Stimulated activated naive CD4-positive, alpha-beta T cell treated with Interleukin-2 at 50 U/mL for 16 hours (primary cell): ENCODE measurements at places on chromosomes 12 and 14.

GRCh38 chr12:75917715-75918114, 113.9 kb downstream of the PHLDA1 start:
- no peak for DNase-seq

- DNase-seq, result no peak
Measured at GRCh38 chr12:66280561-66280960, 21.7 kb upstream of the HELB start.

- DNase-seq, result no peak
Measured at GRCh38 chr12:12524128-12524527, 38.5 kb downstream of the DUSP16 start.

DNA sequence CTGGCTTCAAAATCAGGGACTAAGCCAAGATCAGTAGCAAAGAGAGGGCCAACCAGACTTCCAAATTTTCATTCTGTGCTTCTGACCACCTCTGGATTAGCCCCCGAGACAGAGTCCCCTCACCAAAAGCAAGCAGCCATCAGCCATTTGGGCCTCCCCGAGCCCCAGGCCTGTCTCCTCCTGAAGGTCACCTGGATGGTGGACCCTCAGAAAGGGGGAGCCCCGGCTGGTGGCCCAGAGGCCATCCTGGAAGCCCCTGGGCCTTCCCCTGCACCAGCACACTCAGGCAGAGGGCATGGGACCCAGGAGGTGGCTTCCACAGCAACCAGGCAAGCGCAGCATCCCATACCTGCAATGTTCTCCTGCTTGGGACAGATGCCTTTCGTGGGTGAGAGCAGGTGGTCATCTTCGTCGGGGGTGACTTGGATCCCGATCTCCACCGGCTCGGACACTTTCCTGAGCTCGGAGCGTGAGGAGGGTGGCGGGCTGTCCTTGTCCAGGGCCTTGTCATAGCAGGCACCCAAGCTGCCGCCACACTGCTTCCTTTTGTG, 14.8 kb downstream of the BCL11B start:
- no peak for DNase-seq

GRCh38 chr12:120049426-120049825, 60.4 kb downstream of the BICDL1 start:
- no peak for DNase-seq

- no peak for DNase-seq
Measured at GRCh38 chr14:61254808-61255526, 26.2 kb downstream of the TMEM30B start.

DNA sequence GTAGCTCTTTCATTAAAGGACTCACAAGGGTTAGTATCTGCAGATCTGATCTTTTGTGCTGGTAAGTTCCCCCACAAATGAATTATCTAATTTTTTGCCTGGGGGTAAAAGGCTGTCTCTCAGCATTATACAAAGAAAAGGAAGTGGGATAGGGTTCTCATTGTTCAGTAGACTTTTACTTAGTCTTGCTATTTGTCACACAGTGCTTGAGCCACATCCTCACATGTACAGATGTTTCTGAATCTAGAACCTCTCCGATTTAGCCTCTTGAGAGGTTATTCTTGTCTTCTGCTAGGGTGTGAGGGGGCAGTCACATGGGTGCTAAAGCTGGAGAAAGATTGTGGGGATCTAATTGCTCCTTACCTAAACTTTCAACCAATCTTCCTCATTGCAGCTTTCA, 93.0 kb downstream of the SLC41A2 start:
- no peak for DNase-seq

GRCh38 chr12:64656429-64656828, 46.1 kb downstream of the RASSF3 start:
- DNase-seq, result no peak

GRCh38 chr14:26709019-26709418, 111.2 kb upstream of the NOVA1 start:
- no peak for DNase-seq

GRCh38 chr12:42793166-42793565, 203.6 kb upstream of the PRICKLE1 start:
- no peak for DNase-seq

DNA sequence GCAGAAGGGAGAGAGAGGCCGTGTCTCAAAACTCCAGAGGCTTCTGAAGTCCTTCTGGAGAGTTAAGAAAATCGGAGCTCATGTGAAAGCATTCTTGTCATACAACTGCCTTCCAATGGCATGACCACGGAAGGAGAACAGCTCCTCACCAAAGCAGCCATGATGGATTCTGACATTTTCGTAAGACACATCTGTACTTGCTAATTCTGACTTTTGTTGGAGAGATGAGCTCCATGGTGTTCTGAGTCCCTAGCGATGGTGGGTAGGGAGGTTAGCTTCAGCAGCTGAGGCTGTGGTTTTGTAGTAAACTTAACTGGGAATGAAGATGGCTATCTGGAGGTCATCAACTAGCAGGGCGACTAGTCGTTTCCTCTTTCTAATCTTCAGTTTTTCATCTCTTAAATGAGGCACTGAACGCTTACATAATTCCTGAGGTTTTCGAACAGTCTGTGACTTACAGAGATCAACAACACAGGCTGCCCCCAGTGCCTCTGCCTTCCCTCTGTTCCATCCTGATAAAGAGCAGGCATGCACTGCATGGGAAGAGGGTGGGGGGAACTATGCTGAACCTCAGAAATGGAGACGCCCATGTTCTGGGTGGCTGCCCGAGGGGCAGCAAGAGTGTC, 28.6 kb upstream of the DICER1 start:
- DNase-seq, result no peak

DNA sequence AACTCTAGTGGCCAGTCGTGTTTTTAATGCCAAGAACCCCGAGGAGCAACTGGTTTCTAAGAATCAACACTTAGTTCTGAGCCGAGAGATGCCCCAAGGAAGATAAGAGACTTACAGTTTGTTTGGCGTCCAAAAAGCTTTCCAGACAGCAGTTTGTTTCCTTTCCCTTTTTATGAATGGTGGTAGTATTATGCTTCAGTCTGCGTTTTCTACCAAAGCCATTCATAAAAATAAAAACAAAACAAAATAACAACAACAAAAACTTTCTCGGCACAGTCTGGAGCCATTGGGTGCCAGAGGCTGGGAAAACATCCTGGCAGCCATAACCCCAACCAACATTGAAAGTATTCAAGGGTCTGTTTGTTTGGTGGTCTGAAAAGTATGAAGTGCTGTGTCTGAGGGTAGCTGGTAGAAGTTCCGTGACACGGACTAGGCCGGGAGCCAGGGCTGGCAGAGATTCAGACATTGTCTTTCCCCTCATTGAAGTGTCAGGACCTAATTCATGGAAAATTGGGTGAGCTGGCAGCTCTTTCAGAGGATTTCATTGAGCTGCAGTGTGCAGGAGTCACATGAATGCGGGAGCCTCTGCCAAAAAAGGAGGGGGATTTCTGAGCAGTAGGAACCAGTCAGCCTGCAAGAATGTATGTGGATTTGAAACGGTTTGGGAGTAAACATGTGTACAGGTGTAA, 124.2 kb downstream of the HMGA2 start:
- no peak for DNase-seq

- no peak for DNase-seq
Measured at GRCh38 chr14:75609606-75610475, 31.4 kb downstream of the FLVCR2 start.

GRCh38 chr14:63435204-63435603, 108.0 kb downstream of the PPP2R5E start:
- DNase-seq, result no peak

DNA sequence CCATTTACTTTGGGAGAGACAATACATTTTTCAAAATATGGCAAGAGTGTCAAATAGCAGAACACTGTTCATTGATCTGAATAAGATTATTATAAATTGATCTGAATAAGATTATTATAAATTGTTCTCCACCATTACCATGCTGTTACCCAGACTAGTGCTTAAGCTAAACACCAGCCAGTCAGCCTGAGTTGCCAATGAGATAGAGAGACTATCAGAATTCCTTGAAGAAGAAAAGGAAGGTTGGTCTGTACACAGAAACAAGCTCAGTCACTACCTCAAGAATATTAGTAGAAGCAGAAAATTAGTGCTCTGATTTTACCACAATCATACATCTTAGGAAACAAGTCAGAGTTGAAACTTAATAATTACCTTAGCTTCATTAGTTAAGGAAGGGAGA, 469.8 kb downstream of the FOXG1 start:
- DNase-seq, result no peak

GRCh38 chr12:117452112-117452511, 90.7 kb upstream of the NOS1 start:
- no peak for DNase-seq

- DNase-seq, result no peak
Measured at GRCh38 chr12:53950437-53950773, 4.3 kb upstream of the HOXC12 start.

DNA sequence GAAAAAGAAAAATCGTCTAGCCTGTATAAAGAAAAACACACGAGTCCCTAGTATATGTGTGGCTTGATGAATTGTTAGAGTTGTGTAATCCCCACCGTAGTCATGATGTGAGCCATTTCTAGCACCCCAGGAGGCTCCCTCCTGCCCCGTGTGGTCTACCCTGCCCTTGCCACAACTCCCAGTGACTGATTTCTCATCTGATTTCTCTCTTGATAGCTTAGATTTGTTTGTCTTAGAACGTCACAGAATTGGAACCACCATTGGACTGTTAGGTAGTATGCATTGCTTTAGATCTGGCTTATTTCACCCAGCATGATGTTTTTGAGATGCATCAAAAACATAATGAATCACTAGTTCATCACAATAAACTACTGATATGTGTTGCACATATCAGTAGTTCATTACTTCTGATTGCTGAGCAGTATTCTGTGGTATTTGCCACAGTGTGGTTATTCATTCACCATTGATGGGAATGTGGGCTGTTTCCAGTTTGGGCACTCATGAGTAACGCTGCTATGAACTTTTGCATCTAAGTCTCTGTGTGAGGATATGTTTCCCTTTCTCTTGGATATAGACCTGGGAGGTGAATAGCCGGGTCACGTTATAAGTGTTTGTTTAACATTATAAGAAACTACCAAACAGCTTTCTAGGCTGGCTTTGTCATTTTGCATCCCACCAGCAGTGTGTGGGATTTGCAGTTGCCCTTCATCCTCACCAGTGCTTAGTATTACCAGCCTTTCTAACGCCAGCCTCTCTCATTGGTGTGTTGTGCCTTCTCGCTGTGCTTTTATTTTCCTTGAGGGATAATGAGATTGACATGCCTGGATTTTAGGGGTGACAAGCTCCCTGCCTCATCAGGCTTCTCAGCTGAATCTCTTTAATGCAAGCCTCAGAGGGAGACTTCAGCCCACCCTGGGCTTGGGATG, 31.9 kb upstream of the NCOR2 start:
- peak; percentile 6 for DNase-seq

- DNase-seq, result no peak
Measured at GRCh38 chr12:100539202-100539601, 34.3 kb upstream of the GAS2L3 start.

DNA sequence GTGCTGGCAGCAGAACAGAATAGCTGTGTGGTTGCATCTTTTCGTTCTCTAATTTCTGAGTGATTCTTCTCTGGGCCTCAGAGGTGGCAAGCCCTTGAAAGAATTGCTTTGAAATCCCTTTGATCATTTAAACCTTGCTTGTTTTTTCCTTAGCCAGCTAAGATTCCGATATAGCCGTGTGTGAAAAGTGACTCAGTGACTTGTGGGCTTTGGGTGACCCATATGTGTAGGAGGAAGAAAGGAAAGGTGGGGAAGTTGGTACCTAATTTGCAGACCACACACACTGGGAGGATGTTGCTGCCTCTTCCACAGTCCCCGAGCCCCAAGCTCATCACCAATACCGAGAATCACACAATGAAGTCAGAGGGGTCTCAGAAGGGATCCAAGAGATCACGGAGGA, 18.8 kb downstream of the SLC24A4 start:
- DNase-seq, result peak; percentile 48

- DNase-seq, result no peak
Measured at GRCh38 chr12:57741413-57741789, 2.9 kb upstream of the AGAP2 start.

- DNase-seq, result no peak
Measured at GRCh38 chr12:79127271-79127751, 262.7 kb downstream of the SYT1 start.

GRCh38 chr12:11014234-11014633, 8.2 kb downstream of the TAS2R19 start:
- no peak for DNase-seq

- DNase-seq, result no peak
Measured at GRCh38 chr12:42862055-42862454, 272.5 kb upstream of the PRICKLE1 start.

DNA sequence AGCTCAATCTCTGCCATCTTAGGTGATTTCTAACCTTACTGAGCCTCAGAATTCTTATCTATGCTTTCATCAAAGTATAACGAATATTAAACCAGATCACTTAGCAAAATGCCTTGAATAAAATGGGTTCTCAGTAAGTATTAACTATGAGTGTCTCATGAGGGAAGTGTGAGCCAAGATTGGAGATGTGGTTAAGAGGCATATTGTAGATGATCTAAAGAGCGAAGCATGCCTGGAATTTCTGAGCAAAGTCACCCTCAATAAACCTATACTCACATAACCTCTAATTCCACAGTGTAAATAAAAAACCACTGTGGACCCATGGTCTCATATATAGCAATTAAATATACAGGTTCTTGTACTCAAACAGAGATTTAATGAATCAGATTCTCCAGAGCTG, 193.1 kb upstream of the FSCB start:
- DNase-seq, result no peak

DNA sequence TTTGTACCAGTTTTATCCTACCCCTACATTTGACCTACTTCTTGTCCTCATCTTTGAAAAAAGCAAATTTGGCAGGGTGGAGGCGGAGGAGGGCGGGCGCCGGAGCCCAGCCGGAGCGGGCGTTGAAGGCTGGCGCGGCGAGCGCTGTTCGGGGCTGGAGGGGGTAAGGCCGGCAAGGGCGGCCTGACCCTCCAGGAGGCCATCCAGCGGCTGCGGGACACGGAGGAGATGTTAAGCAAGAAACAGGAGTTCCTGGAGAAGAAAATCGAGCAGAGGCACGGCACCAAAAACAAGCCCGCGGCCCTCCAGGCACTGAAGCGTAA, 27.2 kb downstream of the FBXO34 start:
- no peak for DNase-seq

DNA sequence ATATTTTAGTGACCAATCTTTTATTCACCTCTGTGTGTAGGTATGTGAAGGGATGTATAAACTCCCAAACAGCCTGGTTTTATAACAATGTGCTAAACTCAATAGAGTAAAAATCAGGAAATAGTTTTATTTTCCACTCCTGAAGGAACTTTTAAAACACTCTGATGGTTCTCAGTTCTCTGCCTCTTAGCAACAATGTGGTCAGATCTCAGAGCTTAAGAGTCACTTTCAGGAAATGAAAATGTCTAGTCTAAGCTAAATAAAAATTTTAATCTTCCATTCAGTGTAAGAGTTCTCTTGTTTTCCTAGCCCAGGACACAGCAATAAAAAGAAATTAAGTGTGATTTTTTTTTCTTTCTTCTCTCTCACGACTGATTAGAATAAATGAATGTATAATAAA, 718.0 kb downstream of the C12orf50 start:
- DNase-seq, result no peak

- DNase-seq, result no peak
Measured at GRCh38 chr14:59195912-59196311, 7.4 kb downstream of the DAAM1 start.

DNA sequence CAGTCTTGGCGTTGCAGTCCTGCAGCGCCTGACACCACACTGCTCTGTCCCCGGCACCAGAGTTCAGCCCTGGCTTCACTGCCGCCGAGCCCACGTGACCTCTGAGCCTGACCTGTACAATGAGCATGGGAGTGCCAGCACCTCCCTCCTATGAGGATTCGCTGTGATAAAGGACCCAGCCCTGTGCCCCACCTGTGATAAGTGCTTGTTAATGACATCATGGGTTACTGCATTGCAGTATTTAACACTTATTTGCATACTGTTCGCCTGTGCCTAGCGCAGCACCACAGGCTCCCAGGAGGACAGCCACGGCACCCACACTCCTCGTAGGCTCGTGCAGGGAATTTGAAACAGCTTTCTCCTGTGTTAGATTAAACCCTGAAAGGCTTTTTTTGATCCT, 118.2 kb upstream of the GSC start:
- DNase-seq, result no peak
